ENCODE measurements at places on chromosomes 4 and X.
A peak's percentile ranks its signal among the peaks of the same experiment; 100 is the strongest.

DNA sequence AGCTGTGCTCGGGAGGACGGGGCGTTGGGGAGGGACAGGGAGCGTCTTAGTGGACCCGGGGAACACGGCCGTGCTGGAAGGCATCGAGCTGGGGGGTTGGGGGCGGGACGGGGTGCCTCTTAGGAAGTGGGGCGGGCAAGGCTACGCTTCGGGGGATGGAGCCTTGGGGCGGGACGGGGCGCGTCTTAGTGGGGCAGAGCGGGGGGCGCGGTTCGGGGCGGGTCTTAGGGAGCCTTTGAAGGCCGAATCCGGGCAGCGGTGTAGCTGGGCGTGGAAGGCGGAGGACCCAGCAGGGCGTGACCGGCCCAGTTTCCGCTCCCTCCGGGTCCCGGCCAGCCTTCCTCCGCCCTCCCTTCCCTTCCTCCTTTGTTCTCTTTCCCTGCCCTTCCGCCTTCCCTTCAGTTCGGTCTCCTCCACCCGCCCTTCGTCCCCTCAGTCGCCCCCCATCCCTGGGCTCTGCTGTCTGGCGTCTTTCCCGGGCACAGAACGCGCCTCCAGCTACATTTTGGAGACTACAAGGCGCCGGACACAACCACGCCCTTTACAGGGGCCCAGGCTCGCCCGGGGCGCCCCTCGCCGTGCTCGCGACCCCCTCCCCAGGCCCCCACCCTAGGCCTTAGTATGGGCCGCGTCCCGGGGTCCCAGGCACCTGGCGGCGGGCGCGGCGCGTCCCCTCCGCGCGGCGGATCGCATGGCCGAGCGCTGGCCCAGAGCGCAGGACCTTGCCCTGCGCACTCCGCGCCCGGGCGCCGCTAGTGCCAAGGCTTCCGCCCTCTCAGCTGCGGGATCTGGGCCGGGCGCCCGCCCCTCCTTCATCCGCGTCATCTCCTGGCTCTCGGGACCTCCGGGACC, at the start of gene ARSD:
Gene ARSD (minus strand): TSS at position 757 of the 852 bp plus-strand sequence. CDS start 64 bp downstream, at position 693.
- DNase-seq: peak; percentile 13

- no peak for DNase-seq
Observed at GRCh38 chr4:101967697-101968346, 177.3 kb downstream of the BANK1 start.

DNA sequence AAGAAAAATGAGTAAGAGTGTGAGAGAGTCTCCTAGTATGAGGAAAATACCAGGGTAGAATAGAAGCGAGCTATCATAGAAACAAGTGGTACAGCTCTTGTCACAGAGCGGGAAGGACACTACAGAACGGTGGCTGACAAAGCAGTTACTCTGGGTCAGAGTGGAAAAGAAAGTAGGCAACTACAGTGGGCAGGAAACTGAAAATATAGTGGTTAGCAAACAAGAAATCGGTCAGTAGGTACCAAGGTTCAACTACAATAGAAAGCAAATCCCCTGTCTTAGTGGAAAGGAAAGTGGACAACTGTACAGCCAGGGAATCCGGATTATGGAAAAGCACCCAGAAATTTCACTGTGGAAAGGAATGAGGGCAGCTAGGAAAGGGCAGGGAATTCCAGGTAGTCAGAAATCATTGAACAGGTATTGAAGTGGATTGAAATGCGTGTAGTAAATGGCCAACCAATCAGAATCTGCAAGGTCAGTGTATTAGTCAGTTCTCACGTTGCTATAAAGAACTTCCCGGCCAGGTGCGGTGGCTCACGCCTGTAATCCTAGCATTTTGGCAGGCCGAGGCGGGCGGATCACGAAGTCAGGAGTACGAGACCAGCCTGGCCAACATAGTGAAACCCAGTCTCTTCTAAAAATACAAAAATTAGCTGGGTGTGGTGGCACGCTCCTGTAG, 219.6 kb upstream of the DIAPH2 start:
- DNase-seq: no peak

- DNase-seq: no peak
Observed at GRCh38 chr4:117010671-117011070, 74.7 kb downstream of the TRAM1L1 start.

GRCh38 chrX:17737986-17738713, 857 bp downstream of the SCML1 start:
- DNase-seq: peak; percentile 11

DNA sequence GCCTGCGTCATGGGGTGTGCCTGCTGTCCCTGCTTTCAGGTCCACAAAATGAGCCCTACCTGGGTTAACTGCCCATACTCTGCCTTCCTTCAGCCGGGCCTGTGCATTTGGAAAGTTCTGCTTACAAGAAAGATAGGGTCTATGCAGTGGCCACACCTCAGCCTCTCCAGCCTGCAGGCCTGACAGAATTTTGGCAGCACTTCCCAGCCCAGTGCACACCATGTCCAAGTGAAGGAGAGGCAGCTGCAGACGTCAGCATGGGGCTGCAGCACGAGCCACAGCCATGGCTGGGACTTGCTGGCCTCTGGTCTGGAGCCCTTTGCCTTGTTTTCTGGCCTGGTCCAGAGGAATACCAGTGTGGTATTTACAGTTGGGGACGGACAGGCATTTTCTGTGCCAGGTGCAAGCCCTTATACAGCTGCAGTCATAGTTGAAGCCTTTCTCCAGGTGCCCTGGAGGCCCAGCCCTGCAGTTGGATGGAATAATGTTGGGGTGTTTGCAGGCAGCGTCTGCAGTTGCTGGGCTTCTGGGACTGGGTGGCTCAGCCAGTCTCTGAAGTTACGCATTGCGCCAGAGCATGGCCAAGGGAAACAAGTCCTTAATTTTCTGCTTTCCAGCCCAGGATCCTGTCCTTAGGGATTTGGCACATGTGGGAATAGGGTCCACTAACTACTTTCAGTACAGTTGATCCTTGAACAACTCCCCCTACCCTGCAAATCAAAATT, 26.2 kb downstream of the JADE1 start:
- DNase-seq: no peak

DNA sequence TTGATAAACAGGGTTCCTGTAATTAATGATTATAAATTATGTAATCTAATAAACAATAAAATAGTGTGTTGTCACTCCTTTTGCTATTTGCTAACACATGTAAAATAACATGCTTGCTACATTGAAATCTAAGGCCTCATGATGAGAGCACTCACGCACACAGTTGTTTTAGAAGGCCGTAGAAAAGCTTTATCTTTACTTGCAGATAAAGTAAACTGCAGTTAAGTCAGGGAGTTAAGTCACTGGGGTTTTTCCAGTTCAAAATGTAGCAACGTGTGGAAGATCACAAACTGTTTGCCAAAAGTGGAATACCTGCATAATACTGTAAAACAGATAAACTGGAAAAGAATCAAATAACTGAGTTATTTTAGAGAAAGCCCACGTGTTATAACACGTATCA, 187.3 kb upstream of the PACRGL start:
- no peak for DNase-seq

GRCh38 chr4:83113429-83113786, 1.1 kb downstream of the PLAC8 start:
- DNase-seq: no peak

- DNase-seq: peak; percentile 1
Observed at GRCh38 chrX:63754136-63754859, 30.7 kb downstream of the ARHGEF9 start.

DNA sequence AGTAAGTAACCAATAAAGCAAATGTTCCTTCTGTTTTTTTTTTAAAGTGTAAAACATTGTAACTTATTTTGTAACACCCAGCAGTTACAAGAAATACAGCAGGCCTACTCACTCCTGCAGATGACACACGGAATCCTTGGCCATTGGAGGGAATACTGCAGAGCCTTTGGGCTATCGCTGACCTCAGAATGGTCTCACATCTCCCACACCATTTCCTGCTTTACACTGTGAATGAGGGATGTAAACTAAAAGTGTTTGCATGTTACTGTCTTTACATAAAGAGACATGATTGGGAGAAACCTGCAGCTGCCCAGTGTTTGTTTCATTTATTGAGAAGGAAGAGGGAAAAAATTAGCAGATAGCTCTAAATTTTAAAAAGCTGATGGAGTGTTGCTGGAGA, 64.1 kb downstream of the USP46 start:
- no peak for DNase-seq

- no peak for DNase-seq
Observed at GRCh38 chrX:2272337-2272736, 228.4 kb downstream of the DHRSX start.

GRCh38 chr4:188372058-188372457, 232.8 kb downstream of the TRIML1 start:
- DNase-seq: no peak
